ENCODE measurements at places on chromosomes 7 and 10.

GRCh38 chr10:13348216-13349017 lies at the start of gene SEPHS1:
Gene SEPHS1, minus strand, starts transcription at chr10:13348293. Its CDS starts 3,343 bp downstream, at chr10:13344950.
- DNase-seq = no peak

DNA sequence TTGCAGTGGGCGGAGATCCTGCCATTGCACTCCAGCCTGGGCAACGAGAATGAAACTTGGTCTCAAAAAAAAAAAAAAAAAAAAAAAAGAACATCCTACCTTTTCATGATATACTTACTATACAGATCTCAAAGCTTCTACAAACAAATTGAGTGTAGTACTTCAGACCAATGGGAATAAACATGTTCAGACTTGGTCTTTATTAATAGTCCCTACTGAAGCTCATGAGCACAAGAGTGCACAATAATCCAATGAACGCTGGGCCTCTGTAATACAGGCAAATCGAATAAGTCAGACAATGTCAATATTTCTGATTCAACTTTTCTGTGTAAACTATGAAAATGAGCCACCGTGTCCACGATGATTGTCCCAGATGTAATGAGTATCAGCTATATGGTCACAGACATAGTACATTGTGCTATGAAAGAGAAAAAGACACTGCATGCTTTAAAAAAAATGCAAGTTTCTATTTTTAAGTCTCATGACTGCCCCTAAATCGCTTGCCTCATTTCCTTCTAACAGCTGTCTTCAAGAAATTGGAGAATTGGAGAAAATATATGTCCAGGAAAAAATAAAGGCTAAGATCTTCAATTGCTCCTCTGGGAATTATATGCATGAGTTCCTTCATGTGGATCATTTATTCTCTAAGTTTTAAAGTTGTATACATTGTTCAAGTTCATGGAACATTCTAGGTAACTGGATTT lies 64.0 kb upstream of the CTTNBP2 start:
- no peak for DNase-seq

DNA sequence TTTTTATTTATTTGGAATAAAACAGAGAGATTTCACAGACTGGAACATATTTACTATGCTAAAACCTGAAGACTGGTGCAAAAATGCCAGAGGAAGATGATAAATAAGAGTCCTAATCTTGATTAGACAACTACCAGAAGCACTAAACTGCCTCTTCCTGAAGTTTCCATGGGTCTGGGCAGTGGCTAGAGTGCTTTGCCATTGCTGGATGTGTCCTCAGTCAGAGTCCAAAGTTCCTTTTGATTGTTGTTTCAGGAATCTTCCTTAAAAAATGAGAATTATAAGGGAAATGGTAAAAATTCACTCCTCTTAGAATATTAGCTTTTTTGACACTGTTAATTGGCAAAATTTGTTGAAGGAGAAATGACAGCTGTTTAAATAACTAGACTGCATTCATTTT lies 86.3 kb upstream of the AHR start:
- no peak for DNase-seq

DNA sequence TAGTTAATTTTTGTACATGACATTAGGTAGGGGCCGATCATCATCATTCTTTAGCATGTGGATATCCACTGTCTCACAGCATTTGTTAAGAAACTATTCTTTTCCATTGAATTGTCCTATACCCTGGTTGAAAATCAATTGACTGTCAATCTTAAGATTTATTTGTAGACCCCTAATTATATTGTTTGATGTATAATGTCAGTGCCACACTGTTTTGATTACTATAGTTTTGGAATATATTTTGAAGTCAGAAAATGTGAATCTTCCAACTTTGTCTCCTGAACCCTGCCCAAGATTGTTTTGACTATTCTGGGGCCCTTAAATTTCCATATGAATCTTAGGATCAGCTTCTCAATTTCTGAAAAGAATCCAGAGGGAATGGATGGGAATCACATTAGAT lies 6.6 kb upstream of the LMTK2 start:
- DNase-seq = no peak

DNA sequence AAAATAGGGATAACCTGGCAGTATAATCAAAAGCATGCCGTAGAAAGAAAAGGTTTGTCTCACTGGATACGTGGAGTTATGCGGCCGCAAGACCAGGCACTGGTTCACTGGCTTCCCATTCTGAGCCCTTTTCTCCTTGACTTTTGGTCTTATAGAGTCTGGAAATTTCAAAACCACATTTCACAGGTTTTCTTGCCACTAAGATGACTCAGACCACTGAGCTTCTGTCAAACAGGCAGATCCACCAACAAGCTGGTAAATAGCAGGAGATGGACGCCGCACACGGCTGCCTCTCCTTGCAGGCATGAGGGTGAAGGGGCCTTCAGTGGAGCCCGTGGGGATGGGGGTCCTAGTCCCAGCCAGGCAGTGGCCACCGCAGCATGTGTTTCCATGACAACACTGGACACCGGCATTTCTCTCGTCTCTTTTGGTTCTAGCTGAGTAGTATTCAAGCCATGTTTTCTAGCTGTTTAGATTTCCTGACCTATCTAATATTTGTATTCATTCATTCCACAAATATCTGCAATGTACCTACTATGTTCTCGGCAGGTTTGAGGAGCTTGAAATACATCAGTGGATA lies 55.5 kb downstream of the KLF6 start:
- DNase-seq = no peak

DNA sequence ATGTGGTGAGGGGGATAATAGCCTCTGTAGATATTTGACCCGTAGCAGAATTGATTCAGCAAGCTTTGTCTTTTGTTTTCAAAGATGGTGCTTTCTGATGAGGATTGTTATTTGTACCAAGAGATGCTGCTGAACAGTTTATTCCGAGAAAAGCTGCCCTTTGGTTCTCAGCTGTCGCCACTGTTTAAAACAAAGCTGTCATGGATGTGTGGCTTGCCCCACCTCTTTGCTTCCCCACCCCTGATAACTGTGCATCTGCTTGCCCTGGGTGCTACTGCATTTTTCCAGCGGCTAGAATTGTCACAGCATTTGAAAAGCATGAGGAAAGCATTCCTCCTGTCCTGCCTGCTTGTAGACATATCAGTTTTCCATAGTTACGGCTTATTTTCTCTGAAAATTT lies 226.9 kb upstream of the CSTF2T start:
- DNase-seq = no peak

DNA sequence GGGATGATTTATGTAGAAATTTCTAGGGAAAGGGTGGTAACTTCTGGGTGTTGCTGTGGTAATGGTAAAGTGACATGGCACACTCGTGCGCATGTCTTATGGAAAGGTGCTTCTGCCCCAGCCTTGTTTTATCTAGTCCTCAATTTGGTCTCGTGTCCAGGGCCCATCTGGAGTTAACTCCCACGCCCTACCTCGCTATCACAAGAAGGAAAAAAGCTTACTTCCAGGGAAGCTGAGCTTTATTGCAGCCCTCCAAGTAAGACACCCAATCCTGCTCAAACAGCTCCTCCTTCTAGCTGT lies 611.8 kb downstream of the TNS3 start:
- no peak for DNase-seq

- DNase-seq = no peak
Observed at GRCh38 chr10:115026746-115027140, 66.4 kb upstream of the ATRNL1 start.

DNA sequence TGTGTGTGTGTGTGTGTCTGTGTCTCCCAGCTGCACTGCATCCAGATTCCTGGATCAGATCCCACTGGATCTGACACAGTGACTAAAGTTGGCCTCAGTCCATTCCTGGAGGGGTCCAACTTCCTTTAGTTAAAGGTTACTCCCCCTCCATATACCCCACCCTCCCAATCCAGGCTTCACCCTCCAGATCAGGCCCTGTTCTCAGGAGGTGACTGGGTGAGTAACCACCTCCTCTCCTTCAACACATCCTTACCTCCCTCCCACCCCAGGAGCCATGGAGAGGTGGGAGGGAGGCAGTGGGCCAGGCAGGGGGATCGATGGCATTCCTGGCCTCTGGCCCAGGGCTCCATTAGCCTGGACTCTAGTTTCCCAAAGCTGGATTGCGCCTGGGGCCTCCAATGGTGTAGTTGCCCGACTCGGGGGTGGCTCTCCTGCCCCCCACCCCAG lies 11.3 kb downstream of the KCNIP2 start:
- DNase-seq = no peak

DNA sequence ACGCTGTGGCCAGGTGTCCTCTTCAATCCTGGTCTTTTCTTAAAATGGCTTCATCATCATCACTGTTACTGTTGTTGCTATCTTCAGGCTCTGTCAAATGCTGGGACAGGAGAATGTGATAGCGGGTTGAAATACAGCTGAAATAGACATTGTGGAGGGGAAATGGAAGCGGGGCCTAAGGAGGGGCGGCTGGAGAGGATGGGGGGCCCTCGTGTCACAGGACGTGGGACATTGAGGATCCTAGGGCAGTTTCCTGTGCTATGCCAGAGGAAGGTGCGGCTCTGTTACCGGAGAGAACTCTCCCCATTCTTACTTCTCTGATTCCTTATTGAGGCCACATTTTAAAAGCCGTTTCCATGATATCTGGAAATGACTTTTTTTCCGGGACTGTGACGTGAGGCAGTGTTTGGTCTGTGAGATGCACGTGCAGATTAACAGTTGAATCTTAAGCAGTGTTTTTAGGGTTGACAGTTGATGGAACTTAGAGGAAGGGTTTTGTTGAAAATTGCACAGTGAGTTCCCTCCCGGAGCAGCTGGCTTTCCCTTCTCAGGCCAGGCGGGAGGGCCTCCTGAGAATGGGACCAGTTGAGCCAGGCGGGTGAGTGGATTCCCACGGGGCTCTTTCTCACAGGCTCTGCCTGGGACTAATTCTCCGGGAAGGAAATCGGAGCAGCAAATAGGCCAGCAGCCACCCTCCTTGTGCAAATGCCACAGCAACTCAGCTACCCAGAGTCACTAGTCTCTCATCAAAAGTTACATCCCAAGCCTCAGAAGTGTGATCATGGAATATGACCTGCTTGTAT lies 125.2 kb downstream of the TACC2 start:
- DNase-seq = no peak

DNA sequence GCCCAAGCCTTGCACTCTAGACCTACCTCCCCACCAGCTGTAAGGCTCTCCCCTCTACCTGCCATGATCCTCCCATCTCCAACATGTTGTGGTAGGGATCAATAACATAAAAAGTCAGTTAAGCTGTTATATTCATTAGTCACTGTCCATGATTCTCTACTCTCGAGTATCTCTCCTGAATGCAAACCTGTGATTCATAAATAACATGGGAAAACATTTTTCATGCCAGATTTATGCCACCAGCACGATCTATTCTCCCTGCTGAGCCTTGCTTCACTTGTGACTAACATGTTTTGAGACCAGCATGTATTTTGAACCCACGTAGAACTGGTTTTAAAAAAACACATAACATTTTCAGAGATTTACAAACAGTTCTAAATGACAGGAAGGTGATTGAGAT lies 30.3 kb downstream of the TMEM168 start:
- DNase-seq = no peak

GRCh38 chr7:22681852-22682657 lies 44.9 kb upstream of the IL6 start:
- DNase-seq = no peak

DNA sequence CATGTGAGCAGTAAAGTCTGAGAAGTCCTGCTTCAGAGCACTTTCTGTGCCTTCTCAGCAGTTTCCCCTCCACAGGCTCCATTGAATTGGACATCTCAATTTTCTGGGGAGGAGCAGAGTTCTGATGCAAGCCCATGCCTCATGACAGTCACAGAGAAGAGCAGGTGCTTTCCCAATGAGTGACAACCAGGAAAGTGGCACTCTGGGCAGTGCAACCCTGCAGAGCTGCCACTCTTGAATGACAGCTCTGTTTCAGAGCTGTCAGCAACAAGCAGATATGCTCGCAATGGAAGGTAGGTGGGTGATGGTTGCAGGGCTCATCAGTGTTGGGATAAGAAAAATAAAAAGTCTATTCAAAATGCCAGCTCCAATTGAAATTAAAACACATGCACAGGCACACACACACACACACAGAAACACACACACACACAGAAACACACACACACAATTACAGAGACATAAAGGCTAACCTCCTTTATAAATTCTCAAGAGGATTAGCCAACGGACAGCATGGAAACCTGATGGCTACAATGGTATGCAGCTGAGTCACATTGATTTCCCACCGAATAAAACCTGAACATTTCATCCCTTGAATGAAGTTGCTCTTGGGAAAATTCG lies 50.5 kb downstream of the C10orf67 start:
- DNase-seq = no peak

- no peak for DNase-seq
Observed at GRCh38 chr10:11949152-11949551, 93.5 kb downstream of the UPF2 start.

DNA sequence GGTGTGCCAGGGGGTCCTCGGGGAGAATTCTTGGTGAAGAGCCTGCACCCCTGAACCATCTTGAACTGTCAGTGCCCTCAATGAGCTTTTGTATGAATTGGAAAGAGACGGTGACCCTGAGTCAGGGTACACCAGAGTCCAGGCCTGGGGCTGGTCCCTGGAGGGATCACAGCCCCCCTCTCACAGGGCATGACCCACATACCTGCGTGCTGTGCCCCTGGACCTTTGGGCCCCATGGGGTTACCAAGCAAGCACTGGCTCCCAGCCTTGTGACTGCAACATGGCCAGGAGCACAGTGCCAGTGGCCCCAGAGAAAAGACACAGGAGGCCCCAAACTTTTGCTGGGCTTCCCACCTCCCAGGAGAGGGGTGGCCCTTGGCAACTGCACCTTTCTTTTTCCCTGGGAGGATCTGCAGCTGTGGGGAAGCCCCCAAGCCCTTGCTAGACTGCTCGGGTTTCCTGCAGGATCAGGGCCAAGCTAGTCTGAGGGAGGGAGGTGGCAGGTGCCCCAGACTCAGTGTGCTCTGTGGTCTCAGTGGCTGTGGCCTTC lies 153.5 kb downstream of the ZNF248 start:
- no peak for DNase-seq

- DNase-seq = no peak
Observed at GRCh38 chr7:93736668-93737369, 153.7 kb downstream of the TFPI2 start.

DNA sequence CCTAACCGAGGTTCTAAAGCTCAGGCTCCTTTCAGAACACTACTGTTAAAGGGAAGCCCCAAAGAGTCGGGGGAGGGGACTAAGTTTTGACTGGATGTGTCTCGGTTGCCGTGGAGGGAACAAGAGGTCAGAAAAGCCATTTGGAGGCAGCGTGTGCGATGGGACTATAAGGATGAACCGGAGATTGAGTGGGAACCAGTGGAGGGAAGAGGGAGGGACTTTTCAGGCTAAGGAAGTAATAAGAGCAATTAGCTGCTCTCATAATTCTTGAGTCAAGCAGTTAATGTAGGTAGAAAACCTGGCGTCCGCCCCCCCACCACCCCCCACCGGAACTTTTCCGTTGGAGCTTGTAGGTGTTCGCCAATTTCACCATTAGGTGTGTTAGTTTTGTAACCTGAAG lies 491 bp upstream of the AKAP9 start:
- no peak for DNase-seq

- DNase-seq = no peak
Observed at GRCh38 chr10:86489071-86489810, 32.4 kb downstream of the WAPL start.

- DNase-seq = no peak
Observed at GRCh38 chr10:51564896-51565510, 134.4 kb downstream of the CSTF2T start.

DNA sequence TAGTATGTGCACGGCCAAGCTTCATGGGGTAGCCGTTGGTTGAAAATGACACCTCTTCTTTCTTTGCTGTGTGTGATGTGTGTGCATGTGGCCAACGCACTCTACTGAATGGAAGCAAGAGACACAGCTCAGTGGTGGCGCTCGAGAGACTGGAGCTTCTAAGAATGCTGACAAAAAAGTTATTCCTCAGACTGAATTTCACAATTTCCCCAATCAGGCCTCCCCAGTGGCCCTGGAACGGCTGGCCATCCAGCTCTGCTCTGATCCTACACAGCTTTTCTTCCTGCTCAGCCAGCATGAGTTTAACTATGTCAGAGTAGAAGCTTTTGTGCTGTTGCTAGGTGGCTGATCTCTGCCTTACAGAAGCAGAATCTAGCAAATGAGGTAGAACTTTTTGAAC lies 186.7 kb upstream of the PLXDC2 start:
- DNase-seq = no peak

Measured in esophagus squamous epithelium (tissue), 5 donors.